NCI-H2107 (cell line): ENCODE measurements at places on chromosomes 13 and 19.

DNA sequence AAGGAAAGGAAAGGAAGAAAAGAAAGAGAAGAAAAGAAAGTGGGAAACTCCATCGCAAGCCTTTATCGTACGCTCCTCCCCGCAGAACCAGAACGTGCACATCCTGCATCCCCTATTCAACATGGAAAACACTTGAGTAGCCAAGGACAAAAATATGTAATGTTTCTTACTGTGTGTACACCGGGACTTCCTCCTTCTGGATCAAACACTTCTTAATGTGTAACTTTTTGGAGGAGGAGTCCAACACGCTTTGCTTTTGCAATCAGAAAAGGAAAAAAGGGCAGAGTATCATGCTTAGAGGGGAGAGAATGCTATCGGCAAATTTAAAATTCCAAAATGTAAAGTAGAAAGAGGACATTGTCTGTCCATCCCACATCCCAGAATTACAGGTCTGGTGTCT, 7.8 kb upstream of the SHFL start:
- no peak for DNase-seq

- peak; percentile 30 for DNase-seq
These were observed 169.1 kb downstream of the SHISA2 start for GRCh38 chr13:25882466-25883357.

DNA sequence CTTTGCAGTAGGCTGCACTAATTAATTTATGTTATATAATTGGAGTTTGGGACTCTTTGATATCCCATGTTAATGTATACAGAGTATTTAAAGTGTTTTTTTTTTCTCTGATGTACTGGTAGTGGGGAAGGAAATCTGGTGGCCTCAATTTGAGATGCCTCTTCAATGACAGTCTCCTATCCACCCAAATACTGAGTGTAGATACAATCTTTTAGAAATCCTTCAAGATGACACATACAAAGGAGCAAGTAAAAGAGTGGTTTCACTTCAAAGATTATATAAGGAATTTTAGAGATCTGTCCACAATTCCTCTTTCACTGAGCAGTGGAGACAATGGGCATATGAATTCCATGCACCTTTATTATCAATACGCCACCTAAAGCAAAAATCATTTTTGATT, 15.1 kb downstream of the NALCN start:
- DNase-seq: no peak

GRCh38 chr13:107117327-107118012, 549.5 kb upstream of the ARGLU1 start:
- DNase-seq: no peak

DNA sequence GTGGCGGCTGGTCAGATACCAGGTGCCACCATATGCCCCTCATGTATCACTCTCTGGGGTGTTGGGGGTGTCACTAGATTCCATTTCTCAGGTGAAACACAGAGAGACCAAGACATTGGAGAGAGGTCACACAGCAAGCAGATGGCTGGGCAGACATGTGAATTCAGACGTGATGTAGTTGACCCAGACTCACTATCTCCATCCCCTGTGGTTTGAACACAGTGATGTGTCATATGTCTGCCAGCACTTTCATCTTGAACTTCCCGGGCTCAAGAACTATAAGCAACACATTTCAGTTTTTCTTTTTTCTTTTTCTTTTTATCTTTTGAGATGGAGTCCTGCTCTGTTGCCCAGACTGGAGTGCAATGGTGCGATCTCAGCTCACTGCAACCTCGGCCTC, 16.1 kb upstream of the UPF1 start:
- DNase-seq: no peak

DNA sequence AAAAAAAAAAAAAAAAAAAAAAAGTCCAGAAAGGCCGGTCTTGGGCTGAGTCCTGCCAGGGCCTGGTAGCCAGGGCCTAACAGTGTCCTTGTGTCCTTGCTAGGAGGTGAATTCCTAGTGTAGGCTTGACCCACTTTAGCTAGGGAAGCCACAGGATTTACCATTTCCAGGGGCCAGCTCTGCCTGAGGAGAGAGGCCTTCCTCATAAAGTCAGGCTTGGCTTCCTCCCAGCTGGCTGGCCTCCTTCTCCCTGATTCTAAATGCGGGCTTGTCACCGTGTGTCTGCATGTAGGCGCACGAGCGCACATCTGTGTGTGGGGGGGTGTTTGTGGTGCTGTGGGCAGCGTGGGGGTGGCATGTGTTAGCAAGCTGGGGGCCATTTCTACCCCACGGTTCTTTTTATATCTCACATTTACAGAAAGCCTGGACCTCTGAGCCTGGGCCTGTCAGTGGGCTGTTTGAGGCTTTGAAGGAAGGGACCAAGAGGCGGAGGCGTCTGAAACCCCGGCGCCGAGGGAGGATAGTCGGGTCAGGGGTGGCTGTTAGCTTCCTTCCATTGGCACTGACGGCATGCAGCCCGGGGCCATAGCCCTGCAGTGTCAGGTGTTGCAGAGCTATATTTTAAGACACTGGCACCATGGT, 31.7 kb downstream of the IER2 start:
- DNase-seq: no peak

GRCh38 chr13:30862707-30863106, 43.4 kb upstream of the MEDAG start:
- no peak for DNase-seq

DNA sequence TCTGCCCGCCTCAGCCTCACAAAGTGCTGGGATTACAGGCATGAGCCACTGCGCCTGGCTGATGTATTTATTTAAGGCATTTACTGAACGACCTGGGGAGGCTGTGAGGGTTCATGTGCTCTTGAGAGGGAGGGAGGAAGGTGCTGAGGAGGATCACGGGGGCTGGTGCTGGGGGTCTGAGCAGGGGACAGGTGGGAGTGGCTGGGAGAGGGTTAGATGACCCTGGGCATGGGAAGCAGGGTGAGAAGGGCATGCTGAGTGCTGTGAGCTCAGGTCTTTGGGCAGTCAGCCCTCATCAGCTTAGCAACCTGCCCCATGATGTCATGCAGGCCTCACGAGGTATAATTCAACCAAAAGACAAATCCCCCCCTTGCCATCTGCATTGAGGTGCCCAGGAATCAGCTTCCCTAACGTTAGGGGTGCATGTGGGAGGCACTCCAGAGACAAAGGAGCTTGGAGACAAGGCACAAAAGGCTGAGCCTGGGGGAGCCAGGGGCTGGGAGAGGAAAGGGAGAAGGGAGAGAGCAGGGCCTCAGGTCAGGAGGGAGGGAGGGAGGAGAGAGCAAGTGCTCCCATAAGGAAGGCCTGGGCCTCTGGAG, 36.4 kb downstream of the SUGP2 start:
- no peak for DNase-seq

DNA sequence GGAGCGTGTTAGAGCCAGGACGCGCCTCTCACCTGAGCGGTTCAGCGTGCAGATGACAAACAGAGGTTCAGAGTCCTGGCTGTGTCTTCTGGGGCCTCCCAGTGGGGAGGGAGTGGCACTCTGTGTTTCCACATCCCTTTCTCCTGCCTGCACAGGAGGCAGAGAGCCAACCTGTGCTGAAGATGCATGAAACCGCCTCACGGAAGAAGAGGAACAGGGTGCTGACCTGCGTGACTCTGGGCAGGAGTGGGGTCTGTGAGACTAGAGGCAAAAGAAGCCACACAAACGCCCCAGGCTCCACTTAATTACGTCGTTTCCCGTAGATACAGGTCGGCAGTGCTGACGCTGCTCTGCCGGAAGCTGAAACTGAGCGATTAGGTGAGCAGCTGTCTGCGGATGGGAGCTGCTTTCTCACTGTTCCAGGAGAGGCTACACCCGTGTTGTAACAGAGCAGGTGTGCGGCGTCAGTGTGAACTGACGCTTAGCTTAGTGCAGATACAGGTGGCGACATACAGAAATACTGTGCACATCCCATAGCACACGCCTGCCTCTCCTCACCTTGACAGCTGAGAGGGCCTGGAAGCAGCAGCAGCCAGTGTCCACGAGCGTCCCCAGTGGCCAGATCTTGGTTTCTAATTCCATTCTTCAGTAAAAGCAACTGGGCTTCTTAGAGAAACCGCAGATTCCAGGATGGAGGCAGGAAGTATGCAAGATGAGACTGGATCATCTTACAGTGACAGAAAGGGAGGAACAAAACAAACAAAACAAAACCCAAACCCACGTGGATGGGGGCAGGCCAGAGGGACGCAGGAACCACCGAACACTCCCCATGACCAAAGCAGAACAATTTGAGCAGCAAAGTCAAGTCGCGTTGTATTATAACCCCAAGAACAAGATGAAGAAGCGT, 37.7 kb upstream of the MCF2L start:
- DNase-seq: peak; percentile 65

DNA sequence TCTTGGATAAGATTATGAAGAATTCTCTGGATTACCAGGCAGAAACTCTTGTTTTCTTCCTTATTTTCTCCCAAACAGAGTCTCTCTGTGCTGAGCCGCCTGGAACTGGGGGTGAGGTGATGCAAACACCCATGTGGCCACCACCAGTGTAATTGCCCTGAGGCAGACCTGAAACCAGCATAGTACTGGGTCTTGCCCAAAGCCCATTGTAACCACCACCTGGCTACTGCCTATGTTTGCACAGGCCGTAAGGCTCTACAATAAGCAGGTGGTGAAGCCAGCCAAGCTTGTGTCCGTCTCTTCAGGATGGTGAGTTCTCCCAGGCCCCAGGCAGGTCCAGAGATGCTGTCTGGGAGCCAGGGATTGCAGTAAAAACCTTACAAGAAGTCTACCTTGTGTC, 18.9 kb upstream of the KBTBD7 start:
- DNase-seq: no peak

GRCh38 chr19:408902-409515, at the start of gene C2CD4C:
Gene C2CD4C (minus strand): TSS chr19:409147. CDS start chr19:408361, 786 bp downstream.
- DNase-seq: no peak

GRCh38 chr19:38115271-38115802, 108.7 kb downstream of the DPF1 start:
- no peak for DNase-seq
